ENCODE measurements at places on chromosomes 4 and X. TPM values are rescaled to one million over a fixed set of nuclear protein-coding genes. Genes with fewer than 3 reads are reported as not detected.

DNAAF6 gene
- total RNA-seq = not detected

LEF1 gene
- total RNA-seq = 5.8 TPM

DNA sequence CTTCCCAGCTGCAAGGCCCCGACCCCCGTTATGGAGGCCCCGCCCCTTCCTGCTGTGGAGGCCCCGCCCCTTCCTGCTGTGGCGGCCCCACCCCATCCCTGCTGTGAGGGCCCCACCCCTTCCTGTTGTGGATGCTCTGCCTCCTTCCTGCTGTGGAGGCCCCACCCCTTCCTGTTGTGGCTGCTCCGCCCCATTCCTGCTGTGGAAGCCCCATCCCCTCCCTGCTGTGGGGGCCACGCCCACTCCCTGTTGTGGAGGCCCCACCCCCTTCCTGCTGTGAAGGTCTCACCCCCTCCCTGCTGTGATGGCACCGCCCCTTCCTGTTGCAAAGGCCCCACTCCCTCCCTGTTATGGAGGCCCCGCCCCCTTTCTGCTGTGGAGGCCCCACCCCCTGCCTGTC is 104.9 kb upstream of the PSAPL1 start:
- H3K4me3 ChIP-seq = no peak overlapping the region
- H3K4me1 ChIP-seq = no peaks in the 10 kb centered on the region
- DNase-seq = no peak
- H3K36me3 ChIP-seq = no peaks in the 10 kb centered on the region
- H3K27me3 ChIP-seq = no peaks in the 10 kb centered on the region

- no peaks in the 10 kb centered on the region for H3K27me3 ChIP-seq
- H3K36me3 ChIP-seq = no peaks in the 10 kb centered on the region
- no peak overlapping the region for H3K4me3 ChIP-seq
- H3K4me1 ChIP-seq = no peaks in the 10 kb centered on the region
- no peak overlapping the region for H3K27ac ChIP-seq
- no peak for DNase-seq
Observed at GRCh38 chr4:110138551-110138950, 59.9 kb downstream of the ELOVL6 start.

DNA sequence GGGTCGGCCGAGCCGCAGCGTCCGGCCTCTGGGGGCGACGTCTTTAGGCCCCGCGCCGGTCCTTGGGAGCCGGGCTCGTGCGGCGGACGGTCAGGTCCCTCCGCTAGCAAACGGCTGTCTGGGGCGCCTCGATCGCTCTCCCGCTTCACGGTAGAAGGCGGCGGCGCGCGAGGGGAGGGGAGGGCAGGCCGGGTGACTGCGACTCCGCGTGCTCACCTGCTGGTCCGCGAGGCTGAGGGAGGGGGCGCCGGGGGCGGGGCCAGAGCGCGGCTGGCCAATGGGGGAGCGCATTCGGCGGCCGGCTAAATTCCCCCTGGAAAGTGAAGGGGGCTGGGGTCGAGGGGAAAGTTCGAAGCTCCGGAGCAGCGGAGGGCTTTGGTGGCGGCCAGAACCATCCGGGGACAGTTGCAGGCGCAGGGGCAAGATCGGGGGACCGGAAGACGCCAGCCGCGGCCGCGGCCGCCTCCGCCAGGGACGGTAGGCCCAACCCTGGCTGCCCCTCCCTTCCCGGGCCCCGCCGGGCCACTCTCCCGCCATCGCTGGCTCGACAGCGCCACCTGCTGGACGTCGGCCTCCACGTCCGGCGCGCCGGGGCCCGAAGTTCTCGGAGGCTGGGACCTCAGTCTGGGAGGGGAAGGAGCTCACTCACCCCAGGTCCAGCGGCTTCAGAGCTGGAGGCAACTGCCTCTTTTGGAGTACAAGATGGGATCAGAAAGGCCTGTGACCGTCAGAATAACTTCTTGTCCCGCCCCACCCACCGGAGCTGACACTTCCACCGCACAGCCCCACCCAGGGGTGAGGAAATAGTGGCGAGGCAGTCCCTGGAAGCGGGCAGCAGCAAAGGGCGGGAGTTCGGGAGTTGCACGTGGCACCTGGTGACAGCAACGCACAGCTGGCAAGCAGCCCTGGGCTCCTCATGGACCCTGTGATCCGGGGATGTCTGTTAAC is 49.9 kb downstream of the ELF4 start:
- H3K27me3 ChIP-seq = no peaks in the 10 kb centered on the region
- no peak overlapping the region for H3K27ac ChIP-seq
- no peaks in the 10 kb centered on the region for H3K4me1 ChIP-seq
- H3K4me3 ChIP-seq = peak overlapping the region; percentile 1
- peak; percentile 95 for DNase-seq
- no peaks in the 10 kb centered on the region for H3K36me3 ChIP-seq

GRCh38 chr4:54099287-54099747 is 646 bp upstream of the GSX2 start:
- H3K4me3 ChIP-seq = no peak overlapping the region
- H3K27ac ChIP-seq = no peak overlapping the region
- no peaks in the 10 kb centered on the region for H3K4me1 ChIP-seq
- no peaks in the 10 kb centered on the region for H3K36me3 ChIP-seq
- H3K27me3 ChIP-seq = no peaks in the 10 kb centered on the region
- no peak for DNase-seq

DNA sequence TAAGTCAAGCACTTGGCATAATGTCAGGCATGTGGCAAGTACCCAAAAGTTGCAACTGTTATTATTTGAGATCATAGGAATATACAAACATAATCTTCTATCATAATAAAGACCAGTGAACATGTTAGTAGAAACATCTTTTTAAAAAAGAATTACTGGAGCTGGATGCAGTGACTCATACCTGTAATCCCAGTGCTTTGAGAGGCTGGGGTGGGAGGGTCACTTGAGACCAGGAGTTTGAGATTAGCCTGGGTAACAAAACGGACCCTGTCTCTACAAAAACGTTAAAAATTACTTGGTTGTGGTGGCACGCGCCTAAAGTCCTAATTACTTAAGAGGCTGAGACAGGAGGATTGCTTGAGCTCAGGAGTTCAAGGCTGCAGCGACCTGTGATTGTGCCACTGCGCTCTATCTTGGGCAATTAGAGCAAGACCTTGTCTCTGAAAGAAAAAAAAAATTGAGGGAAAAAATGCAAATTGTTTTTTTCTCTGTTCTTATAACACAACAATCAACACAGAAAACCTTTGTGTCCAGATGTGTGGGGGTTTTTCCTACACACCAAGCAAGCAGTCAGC is 284.3 kb downstream of the ARHGAP10 start:
- H3K27me3 ChIP-seq = no peaks in the 10 kb centered on the region
- no peak for DNase-seq
- no peak overlapping the region for H3K27ac ChIP-seq
- no peak overlapping the region for H3K4me3 ChIP-seq
- peaks cover 13% of the 10 kb centered on the region for H3K4me1 ChIP-seq
- H3K36me3 ChIP-seq = no peaks in the 10 kb centered on the region

All from aorta (tissue), 5 donors.